ENCODE measurements at places on chromosomes 3 and 15.

GRCh38 chr15:58486062-58486461 lies 54.3 kb downstream of the LIPC start:
- DNase-seq, result no peak

DNA sequence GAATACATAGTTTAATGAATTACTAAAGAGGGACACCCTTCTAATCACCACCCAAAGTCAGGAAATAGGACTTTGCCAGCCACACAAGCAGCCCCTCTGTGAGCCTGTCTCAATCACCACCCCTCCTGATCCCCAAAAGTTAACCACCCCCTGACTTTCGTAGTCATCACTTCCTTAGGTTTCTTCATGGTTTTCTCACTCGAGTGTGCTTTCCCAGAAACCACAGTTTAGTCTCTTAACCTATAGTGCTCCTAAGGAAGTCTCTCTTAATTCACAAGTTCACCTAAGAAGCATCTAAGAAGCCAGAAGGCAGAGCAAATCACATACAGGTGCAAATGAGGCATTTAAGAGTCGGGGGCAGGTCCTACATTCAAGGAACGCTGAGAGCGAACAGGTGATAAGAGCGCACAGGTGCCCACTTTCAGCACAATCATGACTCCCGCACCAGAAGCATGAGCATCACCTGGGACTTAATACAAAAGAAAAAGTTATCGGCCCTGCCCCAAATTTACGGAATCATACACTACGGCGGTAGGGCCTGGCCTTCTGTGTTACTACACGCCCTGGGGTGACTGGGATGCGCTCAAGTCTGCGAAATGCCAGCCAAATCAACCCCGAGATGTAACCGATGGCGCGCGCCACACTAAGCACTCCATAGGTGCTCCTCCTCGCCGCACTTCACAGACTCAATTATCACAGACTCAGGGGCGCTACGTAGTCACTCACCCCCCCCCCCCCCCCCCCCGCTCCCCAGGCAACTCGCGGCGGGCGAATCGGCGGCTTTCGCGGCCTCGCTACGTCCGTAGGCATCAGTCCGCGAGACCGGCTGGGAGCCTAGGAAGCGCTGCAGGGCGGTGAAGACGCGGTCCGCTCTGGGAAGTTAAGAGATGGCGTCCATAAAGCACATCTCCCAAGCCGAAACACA lies 815 bp downstream of the ULK4 start:
- DNase-seq, result peak; percentile 14

DNA sequence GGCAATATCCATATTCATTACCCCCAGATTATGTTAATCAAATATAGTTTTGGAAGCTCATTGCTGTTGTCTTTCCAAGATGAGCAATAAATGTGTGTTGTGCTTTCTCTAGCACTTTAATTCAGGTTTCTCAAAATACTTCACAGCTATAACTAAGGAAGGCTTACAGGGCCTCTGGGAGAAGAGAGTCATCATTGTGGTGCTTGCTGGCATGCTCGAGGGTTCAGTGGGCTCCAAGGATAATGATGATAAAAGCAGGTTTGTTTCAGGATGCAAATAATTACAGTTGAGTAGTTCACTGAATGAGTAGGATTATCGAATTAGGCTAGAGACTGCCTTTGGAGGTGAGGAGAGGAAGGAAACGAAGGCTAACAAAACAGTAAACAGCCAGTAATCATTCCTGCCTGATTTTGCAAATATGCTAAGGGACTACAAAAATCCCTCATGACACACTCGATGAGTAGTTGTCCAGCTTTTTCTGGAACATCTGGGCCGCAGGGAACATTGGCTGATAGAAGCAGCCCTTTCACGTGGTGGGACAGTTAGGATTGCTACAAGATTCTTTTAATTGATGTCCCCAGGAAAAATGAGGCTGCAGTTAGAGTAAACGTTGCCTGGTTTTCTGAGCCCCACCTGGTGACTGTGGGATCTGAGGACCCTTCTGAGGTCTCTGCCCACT lies 54.1 kb downstream of the SLC7A14 start:
- DNase-seq, result no peak

DNA sequence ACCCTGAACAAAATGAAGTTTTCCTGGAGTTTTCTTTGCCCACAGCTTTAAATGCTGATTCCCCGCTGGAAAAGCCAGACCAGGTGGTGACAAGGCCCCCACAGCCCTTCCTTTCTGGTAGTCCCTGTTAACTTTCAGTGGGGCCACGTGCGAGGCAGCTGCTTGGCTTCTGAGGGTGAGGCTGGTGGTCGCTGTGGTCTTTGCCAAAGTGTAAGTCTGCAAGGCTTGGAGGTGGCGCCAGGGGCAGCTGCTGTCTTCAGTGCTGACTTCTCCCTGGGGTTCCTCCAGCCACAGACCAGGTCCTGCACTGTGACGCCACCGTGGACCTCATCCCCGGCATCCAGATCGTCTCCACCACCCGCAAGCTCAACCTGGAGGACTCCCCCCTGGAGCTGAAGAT lies 54.1 kb upstream of the TAMM41 start:
- no peak for DNase-seq

- no peak for DNase-seq
Observed at GRCh38 chr15:55869660-55870059, 123.8 kb downstream of the NEDD4 start.

- no peak for DNase-seq
Observed at GRCh38 chr3:167830007-167830406, 94.5 kb downstream of the SERPINI1 start.

GRCh38 chr3:186193534-186194450 lies 84.9 kb upstream of the ETV5 start:
- no peak for DNase-seq

DNA sequence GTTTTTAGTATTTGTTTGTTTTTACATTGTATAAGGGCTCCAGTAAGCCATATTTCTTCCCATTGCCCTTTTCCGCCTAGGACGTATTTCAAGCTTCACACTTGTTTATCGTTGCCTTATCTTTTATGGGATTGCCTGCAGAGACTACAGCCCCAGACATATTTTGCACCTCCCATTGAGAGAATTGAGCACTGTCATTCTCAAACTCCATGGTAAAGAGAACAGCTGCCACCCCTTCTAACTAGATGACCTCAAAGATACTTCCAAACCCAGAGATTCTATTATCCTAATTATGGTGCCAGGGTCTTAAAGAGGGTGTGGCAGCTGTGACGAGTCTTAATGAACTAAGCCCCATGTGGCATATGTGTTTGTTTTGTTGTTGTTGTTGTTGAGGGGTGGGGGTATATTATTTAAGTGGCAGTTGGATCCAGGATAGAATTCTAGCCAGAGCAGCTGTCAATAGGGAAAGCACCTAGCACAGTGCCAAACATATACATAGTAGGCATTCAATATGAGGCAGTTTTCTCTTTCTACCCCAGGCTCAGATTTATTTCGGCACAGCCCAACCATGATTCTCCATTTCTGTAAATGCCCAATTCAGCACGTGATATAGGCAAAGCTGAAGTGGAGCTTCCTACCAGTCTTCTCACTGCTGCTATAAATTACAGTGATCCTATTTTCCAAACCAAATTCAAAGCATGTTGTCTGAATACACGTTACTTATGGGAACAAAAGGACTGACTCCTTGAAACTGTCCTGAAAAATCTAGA lies 932 bp upstream of the TP53BP1 start:
- DNase-seq, result no peak

- DNase-seq, result no peak
Observed at GRCh38 chr3:57948080-57948671, 60.0 kb upstream of the FLNB start.

Measured in occipital lobe (tissue), 3 donors.